GM12878 (cell line): ENCODE measurements at places on chromosomes 3 and 15.

DNA sequence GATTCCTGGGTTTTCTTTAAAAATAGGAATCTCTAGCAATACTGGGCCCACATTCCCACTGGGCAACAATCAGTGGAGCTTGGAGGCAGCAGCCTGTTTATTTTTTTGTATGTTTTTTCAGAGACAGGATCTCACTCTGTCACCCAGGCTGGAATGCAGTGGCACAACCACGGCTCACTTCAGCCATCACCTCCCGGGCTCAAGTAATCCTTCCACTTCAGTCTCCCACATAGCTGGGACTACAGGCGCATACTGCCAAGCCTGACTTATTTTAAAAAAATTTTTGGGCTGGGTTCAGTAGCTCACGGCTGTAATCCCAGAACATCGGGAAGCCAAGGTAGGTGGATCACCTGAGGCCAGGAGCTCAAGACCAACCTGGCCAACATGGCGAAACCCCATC, 29.1 kb upstream of the GNB5 start:
- no peak for DNase-seq

GRCh38 chr3:147409143-147410115, at the start of gene ZIC1:
Gene ZIC1 (plus strand): TSS chr3:147409365. CDS start chr3:147410113, 748 bp downstream.
- DNase-seq: no peak

DNA sequence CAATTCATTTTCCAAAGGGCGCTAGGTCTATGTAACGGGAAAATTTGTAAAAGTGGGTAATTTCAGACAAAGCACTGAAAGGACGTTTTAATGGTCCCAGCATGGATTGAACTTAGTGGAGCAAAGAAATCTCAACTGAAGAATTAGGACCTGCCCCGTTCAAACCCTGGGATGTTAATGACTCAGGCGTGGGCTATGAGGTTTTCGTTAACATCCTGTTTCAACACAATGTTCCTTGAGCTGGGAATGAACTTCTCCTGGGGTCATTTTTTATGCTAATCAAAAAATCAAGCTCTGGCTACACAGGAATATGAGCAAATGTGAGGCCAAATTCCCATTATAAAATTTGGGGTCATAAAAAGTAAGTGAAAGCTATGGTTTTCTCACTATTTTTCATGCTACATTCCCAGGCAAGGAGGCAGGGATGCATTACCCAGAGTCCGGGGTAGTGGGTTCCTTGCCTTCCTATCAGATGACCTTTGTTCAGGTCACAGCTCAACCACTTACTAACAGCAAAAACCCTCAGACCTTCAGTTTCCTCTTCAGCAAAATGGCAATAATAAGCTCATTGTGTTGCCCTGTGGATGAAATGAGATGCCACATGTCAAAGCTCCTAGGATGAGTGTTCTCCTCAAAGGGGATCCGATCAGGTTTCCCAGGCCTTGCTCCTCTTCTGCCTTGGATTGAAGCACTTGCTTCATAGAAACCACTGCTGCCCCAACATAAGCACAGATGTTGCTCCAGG, 271.4 kb downstream of the ARRDC4 start:
- DNase-seq: no peak

DNA sequence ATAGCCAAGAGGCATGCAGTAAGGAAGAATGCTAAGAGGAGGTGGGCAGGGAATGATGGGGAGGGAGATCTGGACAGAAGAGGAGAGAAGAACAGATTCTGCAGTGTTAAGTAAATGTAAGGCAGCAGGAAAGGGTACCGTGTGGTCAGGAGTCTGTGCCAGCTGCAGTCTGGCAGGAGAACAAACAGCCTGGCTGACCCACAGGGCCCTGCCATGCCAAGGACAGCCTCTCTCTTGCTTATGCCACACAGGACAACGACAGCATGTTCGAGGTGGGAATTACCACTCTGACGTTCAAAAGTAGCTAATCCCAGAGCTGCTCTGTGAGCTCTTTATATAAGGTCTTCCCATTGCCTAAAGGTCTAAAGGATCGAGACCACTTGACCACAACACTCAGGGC, 31.3 kb downstream of the DAPK2 start:
- no peak for DNase-seq

DNA sequence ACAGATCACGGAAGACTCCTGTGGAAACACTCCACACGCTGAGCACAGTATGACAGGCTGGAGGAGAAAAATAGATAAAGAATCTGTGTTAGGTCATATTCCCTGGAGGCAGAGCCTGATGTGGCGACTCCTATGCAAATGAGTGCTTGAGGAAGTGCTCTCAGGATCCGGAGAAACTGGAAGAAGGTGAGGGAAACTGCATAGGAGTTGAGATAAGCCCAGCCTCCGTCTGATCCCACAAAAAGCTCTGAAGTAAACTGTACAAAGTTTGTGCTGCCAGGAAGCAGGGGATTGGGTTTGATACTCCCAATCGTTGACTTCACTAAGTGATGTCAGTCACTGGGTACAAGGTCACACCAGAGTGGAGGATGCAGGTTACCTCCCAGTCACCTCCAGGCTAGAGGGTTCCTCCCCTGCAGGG, 33.4 kb downstream of the OSBPL10 start:
- no peak for DNase-seq

DNA sequence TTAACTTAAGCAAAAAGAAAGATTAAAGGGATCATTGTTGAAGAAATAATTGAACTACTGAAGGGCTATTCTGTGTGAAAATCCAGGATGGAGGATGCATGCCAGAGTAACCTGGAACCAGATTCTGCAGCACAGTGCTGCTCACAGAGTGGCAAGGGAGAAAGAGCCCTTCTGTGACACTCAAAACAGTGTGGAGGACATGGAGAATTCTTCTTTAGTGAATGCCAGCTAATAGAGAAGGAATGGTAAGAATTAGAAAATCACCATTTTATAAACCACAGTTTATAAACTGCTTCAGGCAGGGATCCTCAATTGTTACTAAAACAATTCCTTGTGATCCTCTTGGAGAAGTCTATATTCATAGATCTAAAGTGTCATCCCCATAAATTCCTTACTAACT, 70.4 kb upstream of the ARHGEF26 start:
- no peak for DNase-seq

GRCh38 chr15:34734303-34734702, 20.5 kb downstream of the GJD2 start:
- DNase-seq: no peak

DNA sequence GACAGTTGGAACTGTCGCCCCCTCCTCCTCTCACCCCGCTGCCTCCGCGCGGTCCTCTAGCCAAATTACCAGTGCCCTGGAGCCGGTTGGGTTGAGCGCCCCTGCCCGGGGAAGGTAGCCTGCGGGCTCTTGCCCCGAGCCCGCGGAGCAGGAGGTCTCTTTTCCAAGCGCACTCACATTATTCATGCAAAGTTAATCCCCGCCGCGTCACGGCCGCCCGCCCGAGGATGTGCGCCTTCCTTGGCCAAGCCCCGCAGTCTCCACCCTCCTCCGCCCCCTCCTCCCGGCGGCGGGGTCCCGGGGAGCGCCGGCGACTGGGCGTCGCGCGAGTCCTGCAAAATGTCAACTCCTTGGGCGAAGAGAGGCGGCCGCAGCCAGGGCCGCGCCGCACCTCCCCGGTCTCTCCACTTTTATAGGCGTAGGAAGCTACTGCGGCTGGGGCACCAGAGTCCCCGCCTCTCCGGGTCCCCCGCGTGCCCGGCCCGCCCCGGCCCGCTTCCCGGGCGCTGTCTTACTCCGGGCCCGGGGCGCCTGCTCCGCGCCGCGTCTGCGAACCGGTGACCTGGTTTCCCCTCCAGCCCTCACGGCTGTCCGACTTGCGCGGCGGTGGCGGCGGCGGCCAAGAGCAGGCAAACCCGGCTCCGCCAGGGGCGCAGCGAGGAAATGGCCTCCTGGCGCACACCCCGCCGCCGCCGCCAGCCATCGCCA, at the start of gene THRB:
Gene THRB (minus strand): TSS at position 233 of the 708 bp plus-strand sequence.
- no peak for DNase-seq

DNA sequence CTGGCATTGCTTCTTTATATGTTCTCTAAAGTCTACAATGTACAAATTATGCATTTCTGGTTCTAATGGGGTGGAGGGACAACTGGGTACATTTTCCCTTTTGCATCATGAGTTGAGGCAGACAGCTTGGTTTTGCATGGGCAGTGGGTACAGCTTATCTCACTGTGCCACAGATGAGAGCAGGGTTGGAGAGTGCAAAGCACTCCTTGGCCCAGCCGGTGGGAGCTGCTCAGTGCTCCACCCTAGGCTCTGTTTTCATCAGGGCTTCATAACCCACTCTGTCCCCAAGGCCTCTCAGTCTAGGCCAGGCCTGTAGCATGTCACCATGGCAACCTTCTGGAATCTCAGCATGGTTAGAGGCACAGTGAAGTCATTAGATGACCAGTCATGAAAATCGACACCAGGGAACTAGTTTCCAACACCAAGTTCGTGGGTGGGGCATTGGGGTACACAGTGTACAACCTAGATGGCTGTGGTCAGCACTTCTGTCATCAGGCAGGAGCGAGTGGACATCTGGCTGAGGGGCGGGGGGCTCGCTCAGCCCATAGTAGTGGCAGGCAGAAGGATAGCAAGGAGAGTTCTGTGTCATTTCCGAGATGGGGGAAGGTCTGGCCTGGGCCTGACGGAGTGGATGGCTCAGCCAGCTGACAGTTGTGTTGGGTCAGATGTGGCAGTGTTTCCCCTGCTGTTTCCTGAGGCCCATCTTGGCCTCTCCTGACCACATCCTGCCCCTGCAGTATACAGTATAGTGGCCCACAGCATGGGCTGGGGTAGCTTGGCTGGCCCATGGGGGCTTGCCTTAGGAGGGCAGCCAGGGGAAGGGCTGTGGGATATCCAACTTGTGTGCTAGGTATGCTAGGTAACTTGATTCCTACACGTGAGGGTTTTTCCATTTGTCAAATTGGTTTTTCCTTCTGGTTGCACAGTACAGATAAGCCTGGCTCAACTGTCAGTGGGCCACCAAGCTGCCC, 75.7 kb upstream of the PRR23C start:
- DNase-seq: no peak

- DNase-seq: no peak
Observed at GRCh38 chr3:124299831-124300230, 307.9 kb upstream of the ROPN1 start.

DNA sequence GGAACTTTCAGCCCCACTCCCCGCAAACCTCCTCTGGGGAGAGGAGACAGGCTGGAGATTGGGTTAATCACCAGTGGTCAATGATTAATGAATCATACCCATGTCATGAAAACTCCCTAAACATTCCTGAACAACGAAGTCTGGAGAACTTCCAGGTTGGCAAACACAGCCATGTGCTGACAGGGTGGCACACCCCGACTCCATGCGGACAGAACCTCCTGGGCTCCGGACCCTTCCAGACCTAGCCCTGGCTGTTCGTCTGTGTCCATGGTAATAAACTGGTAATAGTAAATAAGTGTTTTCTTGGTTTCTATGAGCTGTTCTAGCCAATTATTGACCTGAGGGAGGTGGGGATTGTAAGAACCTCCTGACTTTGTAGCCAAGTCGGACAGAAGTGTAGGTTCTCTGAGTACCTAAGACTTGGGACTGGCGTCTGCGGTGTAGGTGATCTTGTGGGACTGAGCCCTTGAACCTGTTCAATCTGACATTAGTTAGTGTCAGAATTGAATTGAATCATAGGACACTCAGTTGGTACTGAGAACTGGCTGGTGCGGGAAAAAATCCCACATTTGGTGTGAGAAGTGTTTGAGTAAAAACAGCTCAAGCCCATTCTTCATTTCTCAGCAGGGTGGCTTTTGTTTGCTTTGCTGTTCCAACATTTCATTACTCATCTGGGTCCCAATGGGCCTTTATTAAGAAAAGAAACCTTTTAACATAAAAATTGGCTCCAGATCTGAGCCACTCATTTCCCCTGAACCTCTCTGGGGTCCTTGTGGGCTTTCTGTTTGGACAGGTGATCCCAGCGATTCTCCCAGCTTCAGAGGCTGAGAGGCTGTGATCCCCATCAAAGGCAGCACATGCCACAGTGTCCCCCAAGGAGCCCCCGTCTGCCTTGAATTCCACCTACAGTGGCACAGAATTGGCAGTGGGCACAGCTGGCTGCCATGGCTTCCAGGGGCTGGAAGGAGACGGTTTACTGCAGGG, 151.0 kb downstream of the TJP1 start:
- DNase-seq: no peak

GRCh38 chr3:73451301-73451944, 173.3 kb downstream of the PDZRN3 start:
- peak; percentile 23 for DNase-seq

DNA sequence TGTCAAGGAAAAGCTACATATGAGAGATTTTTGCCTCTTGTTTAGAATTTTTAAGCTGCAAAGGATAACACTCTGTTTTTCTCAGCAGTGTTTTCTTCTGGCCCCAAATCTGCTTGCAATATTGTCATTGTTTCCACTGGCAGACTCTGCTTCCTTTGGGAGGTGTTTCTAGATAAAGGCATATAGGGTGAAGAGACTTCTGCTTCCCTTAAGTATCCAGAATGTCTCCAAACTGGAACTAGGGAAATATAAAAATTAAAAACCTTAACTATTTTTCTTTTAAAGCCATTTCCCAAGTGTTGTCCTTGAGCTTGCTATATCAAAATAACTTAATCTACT, 225.8 kb downstream of the CGGBP1 start:
- no peak for DNase-seq

DNA sequence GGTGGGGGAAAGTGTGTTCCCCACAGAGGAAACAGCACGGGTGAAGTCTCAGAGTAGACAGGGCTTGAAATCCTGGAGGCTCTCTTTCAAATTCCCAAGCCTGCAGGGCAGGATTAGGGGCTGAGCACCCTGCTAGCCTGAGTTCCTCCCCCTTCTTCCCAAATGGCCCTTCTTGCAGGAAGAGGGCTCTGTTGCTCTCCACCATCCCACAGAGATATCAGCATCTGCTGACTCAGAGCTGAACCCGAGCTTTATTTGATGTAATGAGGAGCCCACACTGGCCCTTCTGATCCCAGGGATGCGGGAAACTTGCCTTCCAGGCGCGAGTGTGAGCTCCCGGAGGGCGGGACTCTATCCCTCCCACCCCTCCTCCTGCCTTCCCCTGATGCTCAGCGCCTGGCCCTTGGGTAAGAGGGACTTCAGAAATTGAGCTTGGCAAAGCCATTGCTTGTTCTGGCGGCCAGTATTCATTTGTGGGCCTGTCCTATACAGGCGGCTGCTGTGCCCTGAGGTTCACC, 1.4 kb upstream of the STRA6 start:
- no peak for DNase-seq

DNA sequence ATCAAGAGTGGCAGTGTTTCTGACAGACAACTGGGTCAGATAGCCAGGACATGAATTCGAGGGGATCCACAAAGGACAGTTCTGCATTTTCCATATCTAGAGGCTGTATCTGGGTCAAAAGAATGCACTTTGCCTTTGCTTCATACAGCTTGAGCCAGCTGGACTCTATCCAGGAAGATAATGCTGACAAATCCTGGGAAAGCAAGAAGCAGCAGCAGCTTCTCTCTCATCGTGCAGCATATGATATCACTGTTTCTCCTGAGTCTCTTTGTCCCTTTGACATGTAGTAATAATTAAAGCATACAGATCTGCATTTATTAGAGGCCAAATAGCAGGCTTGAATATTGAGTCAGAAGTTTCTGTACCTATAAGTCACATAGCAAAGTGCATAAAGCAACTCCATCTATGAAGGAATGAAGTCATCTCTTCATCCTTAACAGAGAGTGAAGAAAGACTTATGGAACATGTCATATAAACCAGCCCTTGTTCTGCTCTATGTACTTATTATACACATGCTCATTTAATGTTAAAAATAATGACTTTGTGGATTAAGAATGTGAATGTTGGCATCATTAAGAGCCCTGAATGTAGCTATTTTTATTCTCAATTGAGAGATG, 236.8 kb upstream of the GBE1 start:
- DNase-seq: no peak
